Stimulated activated CD4-positive, alpha-beta T cell treated with anti-CD3 and anti-CD28 coated beads, Interleukin-12 subunit alpha, Interleukin-12 subunit beta, amount 100 ng/mL, for 24 hours (primary cell): ENCODE measurements at places on chromosomes 6 and 20.

GRCh38 chr6:94600636-94601035, 976.7 kb upstream of the MANEA start:
- no peak for DNase-seq

DNA sequence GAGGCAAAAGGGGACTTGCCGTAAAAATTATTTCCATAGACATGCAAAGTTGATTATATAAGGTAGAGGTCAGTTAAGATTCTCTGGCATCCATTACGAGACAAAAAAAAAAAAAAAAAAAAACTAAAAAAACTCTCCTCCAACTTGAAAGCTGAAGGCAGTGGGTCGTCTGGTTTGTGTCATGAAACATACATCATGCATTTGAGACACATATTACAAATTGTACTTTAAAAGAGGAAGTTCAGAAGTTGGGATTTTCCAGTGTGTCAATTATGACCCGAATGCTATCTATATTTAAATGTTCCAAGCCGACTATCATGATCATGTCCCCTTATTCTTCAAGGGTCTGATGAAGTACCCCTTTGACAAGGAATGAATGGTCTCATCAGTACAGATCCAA, 125.1 kb downstream of the ZNF217 start:
- DNase-seq = no peak

- DNase-seq = no peak
These were observed 214.9 kb downstream of the LY86 start for GRCh38 chr6:6803180-6803977.

DNA sequence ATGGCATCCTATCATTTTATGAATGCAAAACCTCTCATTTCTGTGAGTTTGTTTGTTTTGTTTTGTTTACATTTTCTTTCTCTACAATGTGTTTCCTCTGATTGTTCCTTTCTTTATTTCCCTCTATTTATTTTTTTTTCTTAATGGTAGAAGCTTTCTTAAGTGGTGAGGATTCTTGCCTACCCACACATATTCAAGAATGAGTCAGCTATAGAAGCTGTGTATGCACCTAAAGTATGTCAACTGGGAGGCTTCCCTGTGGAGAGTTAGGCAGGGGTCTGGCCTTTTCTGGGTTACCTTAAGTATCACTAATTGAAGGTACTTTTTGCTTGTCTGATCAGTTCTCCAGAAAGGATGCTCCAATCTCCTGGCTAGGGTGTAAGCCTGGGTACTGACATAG, 354.0 kb downstream of the ESR1 start:
- no peak for DNase-seq

GRCh38 chr6:121880831-121881230, 445.4 kb downstream of the GJA1 start:
- DNase-seq = no peak

GRCh38 chr20:59821788-59822187, 111.6 kb downstream of the SYCP2 start:
- DNase-seq = no peak

DNA sequence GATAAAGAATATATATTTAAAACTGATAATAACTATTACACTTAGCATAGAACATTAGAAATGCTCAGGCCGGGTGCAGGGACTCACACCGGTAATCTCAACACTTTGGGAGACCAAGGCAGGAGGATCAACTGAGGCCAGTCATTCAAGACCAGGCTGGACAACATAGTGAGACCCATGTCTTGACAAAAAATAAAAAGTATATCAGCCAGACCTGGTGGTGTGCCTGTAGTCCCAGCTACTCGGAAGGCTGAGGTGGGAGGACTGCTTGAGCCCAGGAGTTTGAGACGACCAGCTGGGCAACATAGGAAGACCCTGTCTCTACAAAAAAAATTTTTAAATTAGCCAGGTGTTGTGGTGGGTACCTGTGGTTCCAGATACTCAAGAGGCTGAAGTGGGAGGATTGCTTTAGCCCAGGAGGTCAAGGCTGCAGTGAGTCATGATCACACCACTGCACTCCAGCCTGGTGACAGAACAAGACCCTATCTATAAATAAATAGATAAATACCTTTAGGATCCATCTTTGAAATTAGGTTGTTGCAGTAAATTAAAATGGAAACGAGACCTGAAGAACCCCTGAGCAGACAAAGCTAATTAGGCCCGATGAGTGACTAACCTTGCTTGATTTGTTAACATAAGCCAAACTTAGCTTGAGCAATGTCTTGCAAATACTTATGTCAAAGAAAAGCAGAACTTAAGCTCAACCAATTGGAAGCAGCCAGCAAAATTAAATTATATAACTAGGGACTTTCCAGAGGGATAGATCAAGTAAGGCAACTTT, 75.8 kb upstream of the E2F3 start:
- no peak for DNase-seq

DNA sequence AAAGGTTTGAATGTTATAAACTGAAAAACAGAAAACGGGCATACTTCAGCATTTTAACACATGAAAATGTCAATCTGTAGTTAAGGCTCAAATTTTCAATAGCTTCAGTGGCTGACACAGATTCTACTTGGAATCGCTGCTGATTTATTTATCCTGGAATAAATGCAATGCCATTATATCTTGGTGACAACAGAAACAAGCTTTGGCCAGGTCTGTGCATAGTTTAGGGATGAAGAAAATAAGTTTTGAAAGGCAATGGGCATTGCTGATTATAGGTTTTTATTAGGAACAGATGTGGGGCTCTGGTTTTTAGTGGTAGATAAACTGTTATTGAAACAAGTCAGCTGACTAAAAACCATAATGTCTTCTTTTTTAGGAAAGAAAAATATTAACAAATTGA, 96.8 kb upstream of the SOX4 start:
- no peak for DNase-seq

DNA sequence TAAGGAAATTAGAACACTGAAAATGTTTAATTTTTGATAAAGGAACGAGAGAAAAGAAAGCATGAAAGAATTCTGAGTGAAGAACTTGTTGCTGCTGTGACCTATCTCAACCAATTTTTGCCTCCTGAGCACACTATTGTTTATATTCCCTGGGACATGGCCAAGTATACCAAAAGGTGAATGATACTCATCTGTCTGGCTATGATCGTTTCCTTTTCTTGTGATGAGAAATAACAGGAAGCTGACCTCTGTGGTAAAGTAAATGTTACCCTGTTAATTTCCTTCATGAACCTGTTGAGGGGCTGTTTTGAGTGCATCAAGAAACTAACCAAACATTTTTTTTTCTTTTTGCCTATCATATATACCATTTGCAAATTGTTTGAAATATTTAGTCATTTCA, 69.1 kb downstream of the FIG4 start:
- no peak for DNase-seq

DNA sequence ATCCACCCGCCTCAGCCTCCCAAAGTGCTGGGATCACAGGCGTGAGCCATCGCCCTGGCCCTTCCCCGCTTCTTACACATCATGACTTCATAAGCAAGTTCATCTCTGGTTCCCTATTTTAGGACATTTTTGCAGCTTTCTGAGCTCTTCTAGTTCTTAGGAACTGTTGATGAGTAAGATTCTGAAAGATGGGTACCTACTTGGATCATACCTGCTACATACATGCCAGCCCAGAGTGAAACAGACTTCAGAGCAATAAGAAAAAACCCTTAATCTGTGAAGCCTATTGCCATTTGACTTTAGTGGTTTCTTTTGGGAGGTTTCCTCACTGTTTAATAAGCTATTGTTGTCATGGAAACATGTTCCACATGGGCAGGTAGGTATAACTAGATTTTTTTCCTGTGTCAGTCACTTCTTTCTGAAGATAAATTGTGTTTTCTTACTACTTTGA, 27.9 kb upstream of the TMEM217 start:
- no peak for DNase-seq

DNA sequence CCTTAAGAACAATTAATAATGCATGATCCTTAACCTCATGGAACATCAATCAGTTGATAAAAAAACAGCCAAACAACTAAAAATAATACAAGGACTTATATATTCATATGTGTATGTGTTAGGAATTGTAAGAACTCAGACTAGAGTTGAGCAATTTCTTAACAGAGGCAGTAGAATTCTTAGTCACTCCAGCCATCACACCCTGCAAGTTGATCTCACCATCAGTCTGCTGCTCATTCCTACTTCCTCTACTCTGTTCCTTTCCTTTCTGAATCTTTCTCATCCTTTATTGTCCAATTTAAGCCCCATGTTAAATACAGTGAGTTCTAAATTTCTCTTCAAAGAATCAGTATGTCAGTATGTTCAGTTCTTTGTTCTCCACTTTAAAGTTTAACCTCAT, 2.6 kb downstream of the ZNF165 start:
- no peak for DNase-seq

- DNase-seq = no peak
These were observed 511.3 kb downstream of the PHF3 start for GRCh38 chr6:64146876-64147275.

GRCh38 chr6:905556-905955, 212.6 kb upstream of the EXOC2 start:
- DNase-seq = no peak

- DNase-seq = no peak
These were observed 45.4 kb downstream of the MYB start for GRCh38 chr6:135226537-135226936.

- no peak for DNase-seq
These were observed 3.7 kb downstream of the PYGB start for GRCh38 chr20:25251558-25251957.

- no peak for DNase-seq
These were observed 17.4 kb upstream of the CD83 start for GRCh38 chr6:14100138-14100537.

DNA sequence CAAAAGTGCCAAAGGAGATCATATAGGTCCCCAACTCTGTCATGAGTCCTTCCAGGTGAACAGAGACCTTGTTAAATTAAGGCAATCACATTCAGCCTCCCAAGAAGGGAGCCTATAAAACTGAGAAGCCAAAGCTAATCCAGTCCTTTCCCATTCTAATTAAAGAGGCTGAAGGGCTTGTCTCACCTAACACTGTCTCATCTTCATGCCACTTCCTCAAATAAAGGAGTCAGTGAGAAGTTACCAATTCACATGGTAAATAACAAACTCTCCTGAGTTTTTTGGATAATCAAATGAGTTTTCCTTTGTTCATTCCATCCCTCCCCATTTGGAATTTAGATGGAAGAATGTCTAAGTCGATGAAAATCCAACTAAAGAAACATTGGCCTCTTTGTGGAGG, 242.8 kb downstream of the UST start:
- no peak for DNase-seq

DNA sequence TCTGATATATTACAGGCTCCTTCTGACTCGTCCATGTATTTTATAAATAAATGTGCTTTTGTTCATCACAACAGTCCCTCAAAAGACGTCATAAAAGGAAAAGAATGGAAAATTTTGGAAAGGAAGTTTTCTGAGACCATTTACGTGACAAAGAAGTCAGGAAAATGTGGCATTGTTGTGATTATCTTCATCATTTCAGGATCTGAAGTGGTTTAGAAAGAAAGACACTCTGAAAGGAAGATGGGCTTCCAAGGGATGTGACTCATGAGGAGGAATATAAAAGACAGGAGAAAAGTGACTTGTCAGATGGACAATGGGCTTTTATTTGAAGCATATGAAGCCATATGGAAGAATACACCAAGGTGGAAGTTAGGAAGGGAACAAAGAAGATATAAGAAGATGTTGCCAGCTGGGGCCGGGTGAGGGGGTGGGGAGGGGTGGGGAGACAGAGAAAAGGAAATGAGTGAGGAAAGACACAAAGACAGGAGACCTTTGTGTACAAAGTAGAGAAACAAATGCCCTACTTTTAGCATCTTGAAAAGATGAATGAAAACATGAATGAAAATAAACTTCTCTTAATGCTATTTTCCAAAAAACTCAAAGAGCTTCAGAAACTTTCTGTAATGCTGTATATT, 190.3 kb upstream of the PREP start:
- no peak for DNase-seq

DNA sequence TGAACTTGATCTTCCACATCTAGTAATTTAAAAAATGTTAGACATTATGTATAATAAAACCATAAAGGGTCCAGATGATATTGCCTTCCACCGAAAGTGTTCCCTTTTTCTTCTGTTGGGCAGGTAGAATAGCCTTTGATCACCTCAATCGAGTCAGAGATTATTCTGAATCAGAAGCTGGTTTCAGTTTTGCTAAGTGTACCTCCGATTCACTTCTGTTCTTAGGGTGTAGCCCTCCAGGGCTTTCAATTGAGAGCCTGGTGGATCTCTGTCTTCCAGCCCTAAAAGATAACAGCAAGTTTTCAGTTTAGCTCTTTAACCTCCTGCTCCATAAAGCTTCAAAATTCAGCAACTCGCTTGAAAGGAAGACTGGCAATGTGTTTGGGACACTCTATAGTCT, 21.1 kb upstream of the AIG1 start:
- DNase-seq = no peak

DNA sequence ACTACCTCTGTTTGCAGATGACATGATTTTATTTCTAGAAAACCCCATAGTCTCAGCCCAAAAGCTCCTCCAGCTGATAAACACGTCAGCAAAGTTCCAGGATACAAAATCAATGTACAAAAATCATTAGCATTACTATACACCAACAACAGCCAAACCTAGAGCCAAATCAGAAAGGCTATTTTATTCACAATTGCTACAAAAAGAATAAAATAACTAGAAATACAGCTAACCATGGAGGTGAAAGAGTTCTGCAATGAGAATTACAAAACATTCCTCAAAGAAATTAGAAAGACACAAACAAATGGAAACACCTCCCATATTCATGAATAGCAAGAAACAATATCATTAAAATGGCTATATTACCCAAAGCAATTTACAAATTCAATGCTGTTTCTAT, 65.6 kb upstream of the HTR1E start:
- DNase-seq = no peak

DNA sequence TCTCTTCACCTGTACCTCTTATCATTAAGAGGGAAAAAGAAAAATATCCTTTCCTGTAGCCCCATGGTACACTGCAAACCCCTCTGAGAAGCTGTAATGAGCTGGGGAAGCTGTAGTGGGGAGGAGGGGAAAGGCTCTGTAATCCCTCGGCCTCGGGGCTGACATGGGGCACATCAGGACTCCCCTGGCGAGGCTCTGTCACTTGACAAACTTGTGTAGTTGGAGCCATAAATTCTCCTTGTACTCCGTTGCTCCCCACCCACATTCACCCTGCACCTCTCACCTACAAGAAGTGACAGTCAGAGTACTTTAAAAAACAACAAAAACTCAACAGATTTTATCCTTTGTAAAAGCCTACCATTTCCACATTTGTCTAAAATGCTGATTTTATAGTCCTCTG, 475.7 kb upstream of the AGPAT4 start:
- DNase-seq = no peak

- DNase-seq = no peak
These were observed 137.4 kb upstream of the SLC22A23 start for GRCh38 chr6:3594201-3594600.

- no peak for DNase-seq
These were observed 1.6 kb upstream of the DDAH2 start for GRCh38 chr6:31730631-31731086.
